ENCODE measurements at places on chromosomes 12 and 14.

GRCh38 chr12:119659289-119659897, 8.5 kb upstream of the PRKAB1 start:
- peak; percentile 5 for DNase-seq

GRCh38 chr14:106766145-106766544, 1239.8 kb downstream of the TMEM121 start:
- DNase-seq: no peak

- no peak for DNase-seq
Observed at GRCh38 chr12:25675808-25676207, 122.7 kb upstream of the LMNTD1 start.

DNA sequence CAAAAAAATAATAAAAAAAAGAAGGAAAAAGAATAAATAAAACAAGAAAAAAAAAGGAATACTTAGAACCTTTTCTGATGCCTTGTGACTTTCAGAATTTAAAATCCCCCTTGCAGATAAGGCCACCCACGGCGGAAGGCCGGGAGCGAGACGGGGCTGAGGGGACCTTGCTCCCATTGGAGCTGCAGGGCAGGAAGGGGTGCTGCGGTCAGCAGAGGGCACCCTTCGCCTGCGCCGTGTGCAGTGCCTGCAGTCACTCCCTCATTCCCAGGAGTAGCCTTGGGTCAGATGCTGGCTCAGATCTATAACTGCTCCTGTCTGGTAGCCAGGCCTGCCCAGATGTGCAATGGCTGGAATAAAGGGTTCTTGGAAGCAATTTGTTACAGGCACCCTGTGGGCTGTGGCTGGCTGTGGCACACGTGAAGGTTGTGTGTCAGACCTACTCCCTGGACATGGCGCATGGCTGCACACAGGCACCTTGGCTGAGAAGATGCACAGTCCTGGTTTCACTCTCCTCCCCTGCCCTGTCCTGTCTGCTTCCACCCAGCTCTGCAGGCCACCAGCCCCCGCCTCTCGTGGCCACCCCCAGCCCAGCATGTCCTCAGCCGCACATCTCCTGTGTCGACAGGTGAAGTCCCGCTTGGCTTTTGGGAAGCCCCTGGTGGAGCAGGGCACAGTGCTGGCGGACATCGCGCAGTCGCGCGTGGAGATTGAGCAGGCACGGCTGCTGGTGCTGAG, 13.4 kb upstream of the ALDH2 start:
- no peak for DNase-seq

GRCh38 chr14:46734286-46734685, 82.7 kb upstream of the RPL10L start:
- no peak for DNase-seq

DNA sequence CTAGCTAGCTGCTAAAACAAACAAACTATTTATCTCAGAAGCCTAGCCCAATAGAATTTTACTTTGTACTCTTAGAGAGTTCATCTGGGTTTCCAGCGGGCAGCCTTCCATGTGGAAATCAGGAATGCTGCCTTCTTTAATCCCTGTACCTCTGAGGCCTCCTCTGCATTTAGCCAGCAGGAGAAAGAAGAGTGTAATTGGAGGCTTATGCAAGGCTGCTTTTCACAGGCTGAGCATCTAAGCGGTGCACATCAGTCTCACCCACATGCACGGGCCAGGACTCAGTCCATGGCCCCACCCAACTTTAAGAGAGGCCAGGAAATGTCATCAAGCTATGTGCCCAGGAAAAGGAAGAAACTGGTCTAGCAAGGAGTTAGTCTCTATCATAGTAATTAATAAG, 14.0 kb upstream of the PTGDR start:
- DNase-seq: no peak

GRCh38 chr12:104494137-104494792, 37.5 kb downstream of the CHST11 start:
- peak; percentile 18 for DNase-seq

- DNase-seq: no peak
Observed at GRCh38 chr14:69570836-69571330, 3.8 kb downstream of the CCDC177 start.
